Stimulated activated CD4-positive, alpha-beta T cell treated with anti-CD3 and anti-CD28 coated beads, TNF-alpha, amount 100 ng/mL, for 24 hours (primary cell): ENCODE measurements at places on chromosomes 5 and 9.

- DNase-seq = no peak
These were observed 36.2 kb downstream of the VAV2 start for GRCh38 chr9:133955821-133956411.

DNA sequence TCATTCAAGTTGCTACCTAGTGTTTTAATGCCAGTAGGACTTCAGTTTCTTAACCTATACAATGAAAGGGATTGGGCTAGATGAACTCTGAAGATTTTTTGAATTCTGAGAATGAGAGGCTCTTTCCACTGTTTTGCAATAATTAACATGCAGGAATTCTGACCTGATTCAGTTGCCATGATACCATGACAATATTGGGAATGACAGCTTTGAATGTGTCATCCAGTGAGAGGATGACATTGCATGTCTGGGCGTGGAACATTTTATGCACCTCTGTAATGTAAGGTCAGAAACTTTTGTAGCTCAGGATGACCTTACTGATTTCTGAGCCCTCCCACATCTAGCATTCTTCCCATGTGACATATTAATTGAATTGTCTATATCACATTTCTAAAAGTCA lies 30.6 kb upstream of the SPINK5 start:
- no peak for DNase-seq

GRCh38 chr9:5839572-5839902 lies 6.6 kb upstream of the ERMP1 start:
- DNase-seq = no peak

DNA sequence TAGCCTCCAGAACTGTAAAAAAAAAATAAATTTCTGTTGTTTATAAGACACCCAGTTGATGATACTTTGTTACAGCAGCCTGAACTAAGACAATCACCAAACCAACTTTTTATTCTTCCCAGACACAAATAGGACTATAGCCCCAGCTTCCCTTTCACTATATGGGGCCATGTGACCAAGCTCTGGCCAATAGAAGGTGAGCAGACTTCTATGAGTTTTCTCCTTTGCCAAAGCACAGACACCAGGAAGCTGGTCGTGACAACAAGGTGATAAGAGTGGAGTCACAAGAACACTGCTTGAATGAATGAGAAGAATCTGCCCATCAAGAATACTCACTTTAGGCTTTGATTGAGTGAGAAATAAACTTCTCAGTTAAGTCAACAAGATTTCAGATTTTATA lies 217.7 kb downstream of the DEPDC1B start:
- no peak for DNase-seq

DNA sequence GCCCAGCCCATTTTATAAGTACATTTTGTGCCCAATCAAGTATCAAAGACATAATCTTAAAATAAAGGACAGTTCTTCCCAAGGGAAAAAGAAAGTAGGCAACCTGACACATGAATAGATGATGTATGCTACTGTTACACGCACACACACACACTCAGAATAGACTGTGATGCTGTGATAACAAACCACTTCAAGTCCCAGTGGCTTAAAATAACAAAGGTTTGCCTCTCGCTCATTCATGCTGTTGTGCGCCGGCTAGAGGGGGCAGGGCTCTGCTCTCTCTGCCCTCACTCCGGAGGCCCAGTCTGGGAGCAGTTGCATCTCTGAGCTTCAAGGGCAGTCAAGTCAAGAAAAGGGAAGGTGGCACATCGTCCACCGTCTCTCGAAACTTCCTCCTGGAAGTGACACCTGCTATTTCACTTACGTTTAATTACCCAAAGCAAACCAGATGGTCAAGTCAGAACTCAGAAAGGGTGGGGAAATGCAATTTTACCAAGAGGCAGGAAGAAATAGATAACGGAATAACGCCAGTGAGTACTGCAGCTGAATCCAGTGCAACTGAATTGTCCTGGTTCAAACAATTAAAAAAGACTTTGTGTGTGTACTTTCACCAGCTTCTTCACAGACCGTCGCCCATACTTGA lies 43.3 kb downstream of the ANKRD33B start:
- DNase-seq = no peak

- DNase-seq = no peak
These were observed 30.0 kb downstream of the RNF130 start for GRCh38 chr5:180041301-180042274.

- no peak for DNase-seq
These were observed 210.2 kb downstream of the MEF2C start for GRCh38 chr5:88672644-88673252.

- no peak for DNase-seq
These were observed 296.3 kb upstream of the NMUR2 start for GRCh38 chr5:152701305-152701949.

DNA sequence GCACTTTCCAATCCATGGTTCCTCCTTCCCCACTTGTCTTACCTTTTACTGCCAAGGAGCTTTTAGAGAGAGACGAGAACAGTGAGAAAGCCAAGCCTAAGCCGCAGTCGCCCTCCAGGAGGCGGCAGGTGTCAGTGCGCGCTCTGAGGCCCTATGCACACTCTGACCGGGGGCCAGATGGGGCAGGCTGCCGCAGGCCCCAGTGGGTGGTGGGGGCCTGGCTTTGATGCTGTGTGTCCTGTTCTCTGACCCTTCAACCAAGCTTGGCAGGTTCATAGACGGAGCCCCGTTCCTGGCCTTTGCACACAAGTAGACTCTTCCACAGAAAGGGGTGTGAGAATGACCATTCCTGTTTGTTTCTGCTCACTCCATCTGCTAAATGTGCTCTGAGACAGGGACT lies 77.3 kb downstream of the WNK2 start:
- no peak for DNase-seq

- DNase-seq = no peak
These were observed 443 bp downstream of the GABRB2 start for GRCh38 chr5:161546095-161546469.

DNA sequence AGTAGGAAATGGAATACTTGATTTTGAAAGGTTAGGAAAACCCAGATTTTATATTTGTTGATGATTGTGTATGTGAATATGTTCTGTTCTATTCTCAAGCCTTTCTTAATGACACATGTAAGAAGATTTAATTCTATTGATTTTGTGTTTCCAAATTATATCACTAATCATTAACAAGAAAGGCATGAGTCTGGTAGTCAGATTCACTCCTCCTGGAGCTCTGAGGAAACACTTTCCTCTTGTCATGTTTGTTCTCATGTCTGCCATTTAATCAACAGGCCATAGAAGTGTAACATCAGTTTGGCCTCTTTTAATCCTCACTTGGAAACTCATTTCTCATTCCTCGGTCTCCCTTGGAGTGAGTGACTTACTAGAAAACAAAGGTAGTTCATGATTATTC lies 40.6 kb upstream of the F2R start:
- no peak for DNase-seq

DNA sequence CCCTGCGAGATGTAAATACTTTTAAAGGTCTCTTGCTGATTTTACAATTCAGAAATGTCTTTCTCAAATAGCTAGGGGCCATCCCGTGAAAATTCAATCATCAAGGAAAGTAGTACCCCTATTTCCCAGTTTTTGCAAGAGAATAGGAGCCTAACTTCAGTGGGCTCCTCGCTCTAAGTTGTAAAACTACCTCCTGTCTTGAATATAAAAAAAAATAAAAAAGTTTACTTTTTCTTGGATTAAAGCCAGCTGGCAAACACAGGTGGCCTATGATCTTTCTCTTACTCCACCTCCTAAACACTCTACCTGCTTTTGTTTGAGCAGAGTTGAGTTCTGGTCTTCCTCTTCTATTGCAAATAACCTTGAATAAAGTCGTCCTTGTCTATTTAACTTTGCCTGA lies 79.4 kb downstream of the SLCO4C1 start:
- no peak for DNase-seq

- DNase-seq = no peak
These were observed 57.8 kb upstream of the LHFPL2 start for GRCh38 chr5:78706381-78706780.

- no peak for DNase-seq
These were observed 29.1 kb downstream of the FOCAD start for GRCh38 chr9:20713172-20713571.

- no peak for DNase-seq
These were observed 4.1 kb downstream of the HACD4 start for GRCh38 chr9:21027295-21027694.

DNA sequence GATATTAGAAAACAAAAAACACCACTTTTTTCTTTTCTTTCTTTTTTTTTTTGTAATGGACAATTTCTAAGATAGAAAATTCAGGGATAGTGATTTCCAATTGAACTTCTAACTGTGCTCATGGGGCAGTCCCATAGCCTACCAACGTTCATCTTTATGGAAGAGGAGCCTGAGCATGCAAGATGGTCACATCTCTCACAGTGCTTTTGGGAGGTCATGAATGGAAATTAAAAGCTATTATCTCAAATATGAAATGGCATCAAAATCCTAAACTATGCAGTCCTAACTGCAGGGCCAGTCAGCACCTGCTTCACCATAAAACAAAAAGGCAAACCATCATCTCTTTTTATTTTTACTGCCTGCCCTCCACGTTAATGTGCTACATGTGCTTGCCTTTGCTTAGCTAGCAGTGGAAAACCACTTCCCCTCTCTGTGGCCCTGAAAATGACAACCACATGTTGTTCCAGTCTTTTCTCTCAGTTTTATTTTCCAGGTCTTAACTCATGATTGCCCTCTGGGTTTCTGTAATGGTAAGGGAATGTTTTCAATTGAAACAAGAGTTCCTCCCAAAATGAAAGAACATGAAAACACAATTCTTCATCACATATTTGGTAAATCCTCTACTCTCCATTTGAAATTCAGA lies 16.7 kb downstream of the IFNB1 start:
- DNase-seq = no peak

GRCh38 chr9:76213751-76214150 lies 180.5 kb downstream of the RFK start:
- DNase-seq = no peak

- no peak for DNase-seq
These were observed 526.3 kb downstream of the GABRG2 start for GRCh38 chr5:162593881-162594280.

GRCh38 chr9:134204991-134205578 lies 40.7 kb upstream of the RNU6ATAC start:
- no peak for DNase-seq

GRCh38 chr5:69250593-69250992 lies 15.9 kb downstream of the CDK7 start:
- no peak for DNase-seq

GRCh38 chr5:88140396-88140855 lies 128.2 kb downstream of the TMEM161B start:
- no peak for DNase-seq

DNA sequence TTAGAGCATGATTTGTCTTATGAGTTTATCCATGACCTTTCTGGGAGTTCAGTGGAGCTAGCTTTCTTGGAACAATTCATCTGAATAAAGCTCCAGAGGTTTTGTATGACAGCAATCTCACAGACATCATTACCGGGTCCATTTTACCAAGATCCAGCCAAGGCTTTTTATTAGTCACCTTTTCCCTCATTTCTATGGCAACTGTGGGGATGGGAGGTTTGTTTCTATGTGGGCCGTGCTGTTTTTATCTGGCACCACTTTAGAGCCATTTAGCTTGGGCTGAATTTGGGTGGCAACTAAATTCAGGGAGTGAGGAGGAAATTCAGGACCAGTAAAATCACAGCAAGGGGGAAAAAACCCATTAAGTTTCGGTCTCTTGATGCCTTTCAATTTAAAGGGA lies 245.7 kb downstream of the NSG2 start:
- no peak for DNase-seq

DNA sequence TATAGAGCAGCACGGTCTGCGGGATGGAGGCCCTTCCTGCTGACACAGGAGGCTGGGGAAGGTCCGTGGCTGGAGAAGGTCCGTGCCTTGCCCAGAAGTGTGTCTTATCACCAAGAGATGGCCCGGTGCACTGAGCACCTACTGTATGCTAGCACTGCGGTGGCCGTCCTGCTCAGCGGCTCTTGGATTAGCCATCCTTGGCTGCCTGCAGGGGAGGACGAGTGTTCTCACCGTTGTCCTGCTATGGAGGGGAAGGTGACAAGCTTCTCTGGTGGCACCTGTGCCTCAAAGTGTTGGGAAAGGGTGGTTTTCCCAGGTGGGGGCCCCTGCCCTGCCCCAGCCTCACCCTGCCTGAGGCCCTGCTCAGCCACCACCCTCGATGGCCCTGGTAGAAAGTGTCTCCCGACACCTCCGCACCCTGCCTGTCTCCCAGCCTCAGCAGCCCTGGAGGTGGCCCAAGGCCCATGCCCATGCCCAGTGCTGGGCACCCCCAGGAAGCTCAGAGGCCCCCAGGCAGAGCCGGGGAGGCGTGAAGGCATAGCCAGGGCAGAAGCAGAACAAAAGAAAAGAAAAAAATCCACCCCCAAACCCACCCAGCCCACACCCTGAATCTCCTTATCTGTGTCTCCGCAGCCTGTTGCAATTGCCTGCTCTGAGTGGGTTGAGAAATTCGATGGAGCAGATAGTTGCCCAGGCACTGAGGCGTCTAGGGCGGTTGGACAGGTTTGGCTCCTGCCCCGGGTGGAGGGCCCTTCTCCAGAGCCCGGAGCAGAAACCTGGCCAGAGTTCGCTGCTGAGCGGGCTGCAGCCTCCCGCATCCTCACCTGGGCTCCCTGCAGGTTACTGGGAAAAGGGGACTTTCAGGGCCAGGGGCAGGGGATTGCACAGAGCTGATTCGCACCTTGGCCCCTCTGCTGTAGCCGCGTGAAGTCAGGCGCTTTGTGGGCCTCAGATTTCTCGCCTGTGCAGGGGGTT lies 30.5 kb downstream of the RXRA start:
- DNase-seq = no peak

GRCh38 chr5:35789732-35790456 lies 66.8 kb upstream of the IL7R start:
- DNase-seq = no peak
